ENCODE measurements at places on chromosomes 5 and 9. TPM values are rescaled to one million over a fixed set of nuclear protein-coding genes. Genes with fewer than 3 reads are reported as not detected.
A peak's percentile ranks its signal among the peaks of the same experiment; 100 is the strongest.

Gene CCDC192
- total RNA-seq = not detected

Gene SLC23A1
- not detected for total RNA-seq

Gene FAM221B
- not detected for total RNA-seq

Gene AHRR
- total RNA-seq = 0.73 TPM

Gene ASPN
- 30.3 TPM for total RNA-seq

GRCh38 chr9:124331580-124331979, 73.8 kb downstream of the NEK6 start:
- DNase-seq = no peak

GRCh38 chr5:172940268-172941066, 18.8 kb upstream of the RPL26L1 start:
- no peak for DNase-seq

- DNase-seq = no peak
These were observed 6.2 kb downstream of the REEP5 start for GRCh38 chr5:112915831-112916230.

DNA sequence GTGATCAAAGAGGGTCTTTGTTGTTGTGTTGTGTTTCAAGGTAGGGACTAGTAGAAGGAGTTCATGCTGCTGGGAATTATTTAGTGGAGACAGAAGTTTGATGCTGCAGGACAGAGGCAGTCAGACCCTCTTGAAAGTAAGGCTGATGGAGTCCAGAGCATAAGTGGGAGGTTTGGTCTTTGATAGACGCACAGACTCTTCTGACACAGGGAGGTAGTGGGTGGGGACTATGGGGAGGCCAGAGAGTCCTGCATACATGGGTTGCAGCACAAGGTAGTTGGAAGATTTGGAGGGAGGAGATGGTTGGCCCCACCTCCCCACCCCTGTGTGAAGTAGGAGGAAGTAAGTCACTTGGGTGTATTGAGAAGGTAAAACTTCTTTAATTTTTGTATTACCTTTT, 2.4 kb upstream of the CCDC112 start:
- no peak for DNase-seq

GRCh38 chr5:138028971-138029365, 3.9 kb downstream of the FAM13B start:
- DNase-seq = no peak

DNA sequence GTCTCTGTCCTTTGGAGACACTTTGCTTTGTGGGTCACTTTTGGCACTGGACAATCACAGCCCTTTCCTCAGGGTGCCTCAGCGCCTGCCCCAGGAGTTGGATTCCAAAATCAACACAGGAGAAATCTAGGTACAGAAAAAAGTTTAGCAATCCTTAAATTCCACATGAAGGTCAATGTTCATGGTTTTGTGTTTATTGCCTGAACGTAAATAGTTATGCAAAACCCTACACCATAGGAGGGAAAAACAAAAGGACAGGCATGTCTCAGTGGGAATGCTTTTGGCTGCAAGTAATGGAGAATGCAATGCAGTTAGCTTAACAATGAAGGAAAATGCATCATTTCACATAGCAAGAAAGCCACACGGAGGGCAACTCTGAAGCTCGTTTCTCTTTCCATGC, 6.5 kb upstream of the HMCN2 start:
- peak; percentile 41 for DNase-seq

DNA sequence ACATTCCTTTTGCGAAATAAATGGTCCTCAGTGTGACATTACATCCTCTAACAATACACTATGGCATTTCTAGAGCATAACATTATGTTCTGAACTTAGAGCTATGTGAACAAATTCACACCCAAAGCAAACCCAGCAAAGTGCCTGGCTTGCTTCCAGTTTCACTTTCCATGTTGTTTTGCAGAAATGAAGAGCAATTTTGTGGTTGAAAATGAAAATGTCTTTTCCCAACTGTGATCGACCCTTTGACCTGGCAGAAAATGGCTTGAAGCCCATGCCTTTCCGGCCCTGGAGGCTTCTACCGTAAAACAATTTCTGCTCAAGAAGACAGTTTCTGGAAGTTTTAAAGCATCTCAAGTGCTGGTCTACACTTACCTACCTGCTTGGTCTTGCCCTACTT, 344.7 kb upstream of the RGMB start:
- no peak for DNase-seq

GRCh38 chr9:91289244-91289643, 72.5 kb downstream of the AUH start:
- no peak for DNase-seq

DNA sequence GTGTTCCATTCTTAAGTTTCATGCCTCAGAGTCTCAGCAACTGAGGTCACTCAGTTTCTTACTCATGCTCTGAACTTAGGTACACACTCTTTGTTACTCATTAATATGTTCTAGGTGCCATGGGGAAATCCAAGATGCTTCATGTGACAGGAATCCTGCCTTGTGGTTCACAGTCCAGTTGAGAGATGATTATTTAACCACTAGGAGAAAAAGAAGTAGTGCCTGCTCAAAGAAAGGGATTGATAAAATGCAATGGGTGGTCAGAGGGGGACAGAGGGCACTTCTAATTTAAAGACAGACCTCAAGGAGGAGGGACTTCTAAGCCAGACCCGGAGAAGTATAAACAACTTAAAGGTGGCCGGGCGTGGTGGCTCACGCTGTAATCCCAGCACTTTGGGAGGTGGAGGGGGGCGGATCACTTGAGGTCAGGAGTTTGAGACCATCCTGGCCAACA, 69.0 kb downstream of the UGCG start:
- no peak for DNase-seq

DNA sequence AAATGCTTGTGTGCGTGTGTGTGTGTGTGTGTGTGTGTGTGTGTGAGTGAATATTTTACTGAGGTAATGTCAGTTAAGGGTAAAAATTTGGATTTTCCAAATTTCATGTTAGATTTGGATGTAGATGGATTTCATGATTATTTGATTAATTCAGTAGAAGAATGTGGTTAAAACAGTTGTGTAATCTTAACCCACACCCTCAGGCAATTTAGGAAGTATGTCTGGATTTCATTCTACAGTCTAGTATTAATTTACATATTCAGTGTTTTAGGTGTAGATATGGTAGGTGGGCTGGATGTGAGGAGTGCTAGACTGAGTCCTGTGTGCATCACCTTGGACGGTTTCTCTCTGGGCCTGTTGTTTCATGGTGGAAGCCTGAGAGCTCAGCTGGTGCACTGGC, 99.1 kb upstream of the CKMT2 start:
- no peak for DNase-seq

DNA sequence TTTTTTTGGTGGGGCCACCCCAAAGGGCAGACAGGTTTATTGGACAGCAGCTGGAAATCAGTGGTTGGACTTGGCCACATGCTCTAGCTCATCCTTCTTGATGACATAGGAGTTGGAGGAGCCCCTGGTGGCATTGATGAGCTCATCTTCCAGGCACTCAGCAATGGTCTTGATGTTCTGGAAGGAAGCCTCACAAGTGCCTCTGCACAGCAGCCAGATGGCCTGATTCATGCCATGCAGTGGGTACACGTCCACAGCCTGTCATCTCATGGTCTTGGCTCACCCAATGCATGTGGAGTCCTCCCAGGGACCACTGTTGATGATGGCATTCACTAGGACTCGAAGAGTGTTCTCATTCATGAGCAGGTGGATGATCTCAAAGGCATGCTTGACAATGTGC, 11.3 kb upstream of the RCL1 start:
- DNase-seq = no peak

DNA sequence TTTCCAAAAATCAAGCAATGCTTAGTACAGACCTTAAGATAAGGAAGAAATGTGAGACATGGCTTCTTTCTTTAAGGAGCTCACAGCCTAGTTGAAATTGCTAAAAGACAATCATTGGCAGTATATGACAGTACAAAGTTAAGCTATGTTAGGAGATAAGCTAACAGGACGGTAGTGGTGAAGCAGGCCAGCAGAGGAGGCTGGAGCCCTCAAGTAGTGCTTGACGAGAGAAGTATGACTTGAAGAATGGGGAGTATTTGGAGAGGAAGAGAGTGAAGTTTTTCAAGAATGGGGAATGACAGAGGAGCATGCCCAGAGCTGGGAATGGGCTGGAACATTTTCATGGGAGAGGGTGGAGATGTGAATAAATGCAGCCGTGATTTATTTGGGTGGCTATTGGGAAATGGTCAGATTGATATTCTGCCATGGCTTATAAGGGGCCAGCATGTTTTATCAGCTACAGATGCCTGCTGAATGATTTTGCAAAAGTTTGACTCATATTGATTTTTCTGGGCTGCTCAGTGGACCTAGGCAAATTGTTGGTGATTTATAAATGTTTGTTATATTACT, 43.7 kb downstream of the LURAP1L start:
- DNase-seq = no peak

- DNase-seq = no peak
These were observed 347.5 kb downstream of the SEMA5A start for GRCh38 chr5:9198394-9198793.

GRCh38 chr9:138072897-138073296, 195.3 kb downstream of the CACNA1B start:
- peak; percentile 56 for DNase-seq

DNA sequence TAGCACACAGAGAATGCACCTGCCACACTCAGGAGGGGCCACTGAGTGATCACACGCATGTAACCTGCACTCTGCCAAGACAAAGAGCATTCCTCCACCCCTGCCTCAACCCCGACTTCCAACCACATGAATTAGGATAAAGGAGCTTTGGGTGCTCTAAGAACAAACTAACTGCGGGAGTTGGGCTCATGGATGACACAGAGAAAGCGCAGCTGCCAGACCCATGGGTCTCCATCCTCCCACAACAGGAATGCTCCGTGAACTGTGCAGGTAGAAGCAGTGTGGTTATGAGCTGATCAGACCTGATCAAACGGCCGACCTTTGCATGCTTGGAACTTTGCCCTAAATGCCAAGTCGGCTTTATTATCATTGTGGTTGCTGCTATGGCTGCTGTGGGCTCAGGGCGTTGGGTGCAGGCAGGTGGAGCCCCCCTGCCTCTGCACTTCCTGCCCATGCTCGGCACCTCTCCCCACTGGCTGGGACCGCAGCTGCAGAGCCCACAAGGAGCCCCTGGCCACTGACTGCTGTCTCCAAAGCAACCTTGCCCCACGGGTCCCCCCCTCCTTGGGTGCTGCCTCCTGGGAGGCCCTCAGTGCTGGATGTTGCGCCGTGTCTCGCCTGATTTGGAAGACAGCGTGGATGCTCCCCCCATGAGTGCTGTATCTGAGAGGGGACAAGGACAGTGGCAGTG, 2.6 kb upstream of the SLC6A3 start:
- peak; percentile 38 for DNase-seq

DNA sequence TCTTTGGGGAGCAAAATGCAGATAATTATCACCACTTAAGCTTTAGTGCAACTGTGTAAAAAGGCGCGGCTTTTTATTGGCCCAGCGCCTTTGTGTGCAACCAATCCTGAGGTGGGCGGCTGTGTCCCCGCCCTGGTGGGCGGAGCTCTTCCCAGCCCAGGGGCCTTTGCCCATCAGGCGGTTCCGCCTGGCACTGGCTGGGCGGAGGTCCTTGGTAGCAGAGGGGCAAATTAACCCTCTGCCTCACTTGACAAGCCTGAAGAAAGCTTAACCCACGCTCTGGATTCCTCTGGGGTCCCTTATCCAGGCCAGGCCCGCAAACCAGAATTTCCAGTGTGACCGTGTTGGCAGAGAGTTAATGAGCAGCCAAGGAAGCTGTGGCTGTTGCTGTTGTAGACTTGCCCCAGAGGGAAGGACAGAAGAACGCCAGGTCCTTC, 12.8 kb upstream of the NIPAL4 start:
- DNase-seq = no peak
